ENCODE measurements at places on chromosomes 4 and X. TPM values are rescaled to one million over a fixed set of nuclear protein-coding genes. Genes with fewer than 3 reads are reported as not detected.

GRCh38 chr4:112075129-112075753, 70.0 kb upstream of the FAM241A start:
- no peak for DNase-seq

DNA sequence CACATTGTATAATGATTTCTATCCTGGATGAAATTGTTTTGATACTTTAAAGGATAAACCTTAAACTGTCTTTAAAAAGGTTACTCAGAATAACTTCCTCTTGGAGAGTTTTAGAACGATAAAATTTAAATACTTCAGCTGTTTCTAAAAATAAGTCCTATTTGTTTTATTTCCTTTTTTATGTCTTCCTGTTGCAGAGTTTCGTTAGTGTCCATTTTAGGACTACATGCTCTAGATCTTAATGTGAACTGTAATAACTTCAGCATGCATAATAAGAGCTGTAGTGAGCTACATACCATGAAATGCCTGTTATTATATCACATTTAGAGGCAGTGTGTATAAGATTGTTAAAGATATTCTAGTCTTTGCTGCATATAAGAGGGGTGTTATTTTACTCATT, 14.6 kb downstream of the ATP10D start:
- DNase-seq: no peak

Gene USP51
- 3.5 TPM for total RNA-seq

DNA sequence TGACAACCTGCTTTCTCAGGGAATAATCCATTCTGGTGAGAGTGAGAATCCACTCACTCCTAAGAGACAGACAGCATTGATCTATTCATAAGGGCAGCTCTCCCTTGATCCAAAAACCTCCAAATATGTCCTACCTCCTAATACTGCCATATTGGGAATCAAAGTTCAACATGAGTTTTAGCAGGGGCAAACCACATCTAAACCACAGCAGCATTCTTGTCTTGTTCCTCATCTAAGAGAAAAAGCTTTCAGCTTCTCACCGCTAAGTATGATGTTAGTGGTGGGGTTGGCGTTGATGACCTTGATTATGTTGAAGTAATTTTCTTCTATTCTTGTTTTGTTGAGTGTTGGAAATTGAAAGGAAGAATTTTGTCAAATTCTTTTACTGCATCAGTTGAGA, 69.6 kb downstream of the SERTM2 start:
- DNase-seq: no peak

Gene SAP30
- total RNA-seq: 44.8 TPM

DNA sequence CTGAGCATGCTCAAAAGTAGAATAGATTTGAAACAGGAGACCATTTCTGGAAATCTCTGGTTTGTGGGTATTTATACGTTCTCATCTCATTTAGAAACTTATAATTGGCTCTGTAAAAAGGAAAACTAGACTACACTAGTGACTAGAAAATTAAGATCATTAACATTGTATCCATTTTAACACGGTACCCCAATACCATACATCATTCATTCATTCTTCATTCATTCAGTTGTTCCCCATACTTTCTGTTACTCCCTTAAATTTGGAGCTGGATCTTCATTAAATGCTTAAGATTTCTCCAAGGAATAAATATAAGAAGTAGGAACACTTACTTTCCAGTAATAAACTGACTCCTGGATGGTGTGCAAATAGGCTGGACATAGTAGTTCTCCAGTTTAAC, 1.3 kb downstream of the ARSJ start:
- DNase-seq: no peak

- DNase-seq: no peak
Measured at GRCh38 chr4:173910891-173911290, 372.6 kb downstream of the FBXO8 start.

DNA sequence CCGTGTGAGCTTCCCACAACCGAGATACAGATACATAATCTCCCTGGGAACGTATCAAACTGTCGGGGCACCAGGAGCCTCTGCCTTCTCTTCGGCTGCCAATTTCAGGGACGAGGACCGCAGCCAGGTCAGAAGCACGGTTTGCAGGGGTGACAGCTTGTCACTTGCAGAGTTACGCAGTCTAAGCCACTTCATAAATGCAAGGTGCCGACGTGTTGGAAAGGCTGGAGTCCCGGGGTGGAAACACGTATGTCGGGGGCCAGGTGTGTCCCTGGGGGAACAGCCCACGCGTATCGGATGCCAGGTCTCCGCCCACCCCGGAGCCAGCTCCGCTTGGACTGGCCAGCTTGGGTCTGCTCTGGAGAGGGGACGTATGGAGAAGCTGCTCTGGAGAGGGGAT, 76.3 kb upstream of the SHOX start:
- no peak for DNase-seq

DNA sequence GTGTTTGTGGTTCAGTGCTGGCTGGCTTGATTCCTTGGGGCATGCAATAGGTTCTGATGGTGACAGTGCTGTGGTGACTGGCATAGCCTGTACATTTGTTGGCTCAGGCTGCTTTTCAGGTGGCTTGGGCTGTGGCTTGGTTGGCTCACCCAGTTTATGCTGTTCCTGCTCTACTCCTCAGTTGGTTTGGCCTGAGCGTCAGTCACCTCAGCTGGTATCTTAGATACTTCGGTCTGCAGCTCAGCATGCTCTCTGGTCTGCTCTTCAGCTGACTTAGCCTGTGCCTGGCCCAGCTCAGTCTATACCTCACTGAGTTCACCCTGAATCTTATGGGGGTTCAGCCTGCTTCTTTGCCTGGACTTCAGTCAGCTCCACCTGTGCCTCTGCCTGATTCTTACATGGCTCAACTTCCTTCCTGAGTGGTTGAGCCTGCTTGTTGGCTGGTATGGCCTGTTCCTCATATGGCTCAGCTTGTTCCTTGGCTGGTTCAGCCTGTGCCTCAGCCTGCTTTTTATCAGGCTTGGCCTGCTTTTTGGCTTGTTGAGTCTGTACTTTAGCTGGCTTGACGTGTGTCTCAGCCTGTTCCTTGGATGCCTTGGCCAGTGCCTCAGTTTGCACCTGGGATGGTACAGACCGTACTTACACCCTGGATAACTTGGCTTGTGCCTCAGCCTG, 170.6 kb downstream of the MSN start:
- no peak for DNase-seq

DNA sequence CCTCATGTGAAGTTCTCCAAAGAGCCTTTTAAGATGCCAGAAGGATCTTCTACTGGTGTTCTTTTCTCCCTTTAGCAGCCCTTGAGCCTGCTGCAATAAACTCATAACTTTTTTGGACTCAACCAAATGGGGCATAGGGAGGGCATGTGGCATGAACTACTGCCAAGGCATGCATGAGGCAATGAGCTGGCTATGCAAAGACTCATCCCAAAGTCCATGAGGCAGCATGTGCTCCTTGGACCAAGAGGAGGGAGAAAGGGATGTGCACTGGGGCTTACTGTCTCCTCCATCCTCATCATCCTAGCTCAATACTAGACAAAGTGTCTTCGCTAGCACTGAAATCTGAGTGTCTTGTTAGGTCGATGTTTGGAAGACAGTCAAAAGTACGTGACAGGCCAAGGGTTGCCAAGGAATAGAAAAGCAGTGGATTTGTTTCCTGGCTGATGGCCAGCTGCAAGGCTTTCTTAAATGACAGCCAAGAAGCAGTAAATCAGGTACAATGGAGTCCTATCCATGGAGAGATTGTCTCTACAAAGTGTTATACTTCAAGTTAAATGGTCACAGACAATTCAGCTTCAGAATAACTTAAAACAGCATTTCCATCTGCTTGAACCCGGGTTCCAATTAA, 44.5 kb upstream of the ATXN3L start:
- DNase-seq: no peak

DNA sequence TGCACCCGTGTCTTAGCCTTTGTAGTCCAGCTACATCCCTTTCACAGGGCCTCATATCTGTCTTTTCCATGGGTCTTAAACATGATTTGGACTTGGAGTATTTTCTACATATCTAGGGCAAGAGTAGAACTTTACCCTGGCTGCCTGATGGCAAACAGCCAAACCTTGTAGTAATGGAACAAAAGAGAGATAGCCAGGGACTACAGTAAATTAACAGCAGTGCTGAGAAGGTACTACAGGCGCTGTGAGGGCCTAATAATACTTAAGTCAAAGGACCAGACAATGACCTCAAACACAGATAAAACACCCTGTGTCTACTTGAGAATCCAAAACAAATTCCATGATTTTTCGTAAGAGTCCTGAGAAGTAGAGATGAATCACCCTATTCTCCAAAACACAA, 111.0 kb upstream of the WDR17 start:
- no peak for DNase-seq

Gene NPY5R
- not detected for total RNA-seq

- no peak for DNase-seq
Measured at GRCh38 chrX:154125391-154126040, 18.5 kb upstream of the OPN1LW start.

DNA sequence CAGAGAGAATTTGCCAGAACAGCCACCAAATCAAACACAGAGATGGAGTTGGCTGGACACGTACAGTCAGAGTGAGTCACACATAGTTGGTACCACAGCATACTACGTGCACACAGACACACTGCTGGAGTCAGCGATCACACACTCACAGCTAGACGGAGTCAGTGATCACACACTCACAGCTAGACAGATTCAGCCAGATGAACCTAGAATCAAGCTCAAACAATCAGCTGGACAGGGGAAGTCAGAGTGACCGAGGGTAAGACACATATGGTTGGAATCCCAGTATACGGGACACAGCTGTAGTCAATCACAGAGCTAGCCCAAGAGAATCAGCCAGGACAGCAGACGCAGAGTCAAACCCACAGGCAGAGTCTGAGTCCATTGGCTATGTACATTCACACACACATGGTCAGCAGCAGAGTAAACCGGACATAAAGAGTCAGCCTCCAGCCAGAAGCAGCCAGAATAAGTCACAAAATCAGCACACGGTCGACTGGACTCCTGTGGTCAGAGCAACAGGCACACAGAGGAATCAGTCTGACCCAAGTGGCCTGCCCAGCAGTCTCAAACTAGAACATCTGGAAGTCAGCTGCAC, 4.6 kb downstream of the SLC38A5 start:
- DNase-seq: no peak

Gene ZCCHC4
- total RNA-seq: 21.8 TPM

Gene PFKFB1
- total RNA-seq: 0.55 TPM

DNA sequence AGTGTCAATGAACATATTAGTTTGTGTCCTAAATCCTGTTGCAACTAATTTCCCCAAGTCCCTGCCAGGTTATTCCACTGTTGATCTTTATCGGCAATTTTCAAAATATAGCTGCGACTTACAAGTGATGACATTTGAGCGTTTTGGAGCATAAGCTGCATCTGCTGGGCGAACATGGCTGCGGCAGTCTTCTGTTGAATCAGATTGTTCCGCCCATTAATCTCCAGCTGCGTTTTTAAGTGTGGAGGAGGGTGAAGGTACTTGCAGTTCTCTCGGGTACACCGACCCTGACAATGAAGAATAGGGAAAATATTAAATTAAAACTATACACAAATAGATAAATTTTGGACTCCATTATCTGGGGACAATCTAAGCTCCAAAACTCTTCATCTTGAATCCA, 82.7 kb downstream of the MBNL3 start:
- DNase-seq: no peak

GRCh38 chr4:156313497-156313896, 359.8 kb upstream of the CTSO start:
- DNase-seq: no peak

DNA sequence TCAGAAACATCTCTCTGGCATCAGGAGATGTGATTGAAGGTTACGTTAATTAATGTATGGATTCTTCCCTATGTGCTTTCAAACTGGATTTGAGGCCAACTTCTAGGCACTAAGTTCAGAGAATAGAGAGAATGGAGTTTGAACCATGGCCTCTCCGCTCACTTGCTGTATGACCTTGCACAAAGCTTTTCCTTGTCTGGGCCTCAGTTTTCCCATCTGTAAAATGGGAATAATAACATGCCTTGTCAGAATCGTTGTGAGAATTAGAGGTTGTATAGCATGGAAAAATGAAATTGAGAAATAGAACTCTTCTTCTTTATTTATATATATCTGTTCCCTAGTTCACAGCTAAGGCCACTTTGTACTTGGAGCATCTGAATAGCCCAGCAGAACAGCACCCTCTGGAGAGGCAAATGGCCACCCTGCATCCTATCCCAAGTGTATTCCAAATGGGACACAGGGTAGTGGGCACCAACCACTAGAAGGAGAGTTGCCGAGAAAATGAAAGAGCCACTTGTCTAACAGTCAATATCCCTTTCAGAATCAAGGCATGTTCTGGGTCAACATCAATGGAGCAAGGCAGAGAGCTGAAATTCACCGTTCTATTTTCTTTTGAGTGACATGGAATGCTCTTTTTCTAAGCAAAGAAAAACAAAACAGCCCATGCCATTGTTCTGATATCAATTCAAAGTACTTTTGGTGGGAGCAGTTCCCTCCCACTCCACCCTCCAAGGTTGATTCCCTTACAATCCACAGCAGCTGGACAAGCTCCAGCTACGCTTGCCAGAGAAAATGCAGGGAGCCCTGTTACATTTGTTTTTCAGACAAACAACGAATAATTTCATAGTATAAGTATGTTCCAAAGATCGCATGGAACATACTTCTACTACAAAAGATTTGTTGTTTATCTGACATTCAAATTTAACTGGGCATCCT, 23.3 kb upstream of the MTM1 start:
- DNase-seq: no peak

DNA sequence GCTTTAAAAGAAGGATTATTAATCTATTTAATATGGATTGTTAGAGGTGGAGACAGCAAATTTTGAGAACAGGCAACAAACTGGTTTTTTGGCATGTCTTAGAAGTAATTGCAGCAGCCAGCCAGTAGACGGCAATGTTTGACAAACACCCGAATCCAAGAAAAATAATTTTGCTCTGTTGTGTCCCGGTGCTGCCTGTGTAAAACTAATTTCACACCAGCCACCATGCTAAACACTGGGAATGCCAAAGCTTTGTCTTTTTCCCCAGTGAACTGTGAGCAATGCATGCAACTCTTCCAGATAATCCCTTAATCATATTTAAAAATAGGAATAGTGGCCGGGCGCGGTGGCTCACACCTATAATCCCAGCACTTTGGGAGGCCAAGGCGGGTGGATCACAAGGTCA, 25.9 kb downstream of the SMIM31 start:
- DNase-seq: no peak

Gene SYN1
- total RNA-seq: 0.68 TPM

DNA sequence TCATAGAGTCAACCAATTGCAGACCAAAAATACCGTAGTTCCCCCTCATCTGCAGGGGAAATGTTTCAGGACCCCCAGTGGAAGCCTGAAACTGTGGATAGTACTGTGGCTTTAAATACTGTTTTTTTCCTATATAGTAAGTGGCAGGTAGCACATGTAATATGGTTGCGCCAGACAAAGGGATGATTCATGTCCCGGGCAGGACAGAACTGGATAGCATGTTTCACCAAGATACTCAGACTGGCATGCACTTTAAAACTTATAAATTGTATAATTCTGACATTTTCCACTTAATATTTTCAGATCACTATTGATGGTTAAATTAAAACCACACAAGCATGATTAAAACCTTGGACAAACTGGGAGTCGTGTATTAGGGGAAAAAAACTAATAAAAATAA, 276.3 kb upstream of the AGA start:
- DNase-seq: no peak

GRCh38 chr4:9933956-9934355, 87.3 kb downstream of the SLC2A9 start:
- no peak for DNase-seq

Measured in sigmoid colon (tissue), 7 donors.